ENCODE measurements at places on chromosomes 16 and 17.

GRCh38 chr16:25679511-25679910 lies 12.2 kb upstream of the HS3ST4 start:
- no peak for DNase-seq

DNA sequence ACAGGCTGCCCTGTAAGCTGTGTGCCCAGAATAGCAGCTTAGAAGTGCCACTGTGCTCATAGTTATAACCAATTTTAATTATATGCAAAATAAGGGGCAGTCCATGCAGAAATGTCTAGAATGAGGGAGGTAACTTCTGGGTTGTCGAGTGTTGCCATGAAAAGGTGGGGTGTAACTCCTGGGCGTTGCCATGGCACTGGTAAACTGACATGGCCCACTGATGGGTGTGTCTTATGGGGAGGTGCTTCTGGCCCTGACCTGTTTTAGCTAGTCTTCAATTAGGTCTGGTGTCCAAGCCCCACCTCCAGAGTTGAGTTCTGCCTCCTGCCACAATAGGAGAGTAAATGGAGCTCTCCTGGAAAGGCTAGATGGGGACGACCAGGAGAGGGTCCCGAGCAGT lies 120.6 kb downstream of the SALL1 start:
- DNase-seq, result no peak

GRCh38 chr16:88951989-88952388 lies 25.0 kb downstream of the CBFA2T3 start:
- peak; percentile 60 for DNase-seq

DNA sequence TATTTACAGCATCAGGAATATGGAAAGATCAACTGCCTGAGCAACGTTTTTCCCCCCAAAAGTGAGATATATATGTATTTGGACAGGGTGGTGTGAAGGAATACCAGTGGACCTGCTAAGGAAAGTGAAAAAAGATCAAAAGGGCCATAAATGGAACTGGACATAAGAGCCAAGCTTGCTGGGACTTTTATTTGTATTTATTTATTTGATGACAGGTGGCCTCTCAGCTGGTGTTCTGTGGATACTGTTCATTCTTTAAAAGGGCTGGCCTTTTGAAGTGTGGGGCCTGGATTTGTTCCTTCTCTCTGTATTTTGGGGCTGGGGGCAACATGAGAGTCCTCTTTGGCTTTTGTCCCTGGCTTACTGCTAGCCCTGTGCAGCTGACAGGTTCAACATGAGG lies 306.6 kb upstream of the N4BP1 start:
- DNase-seq, result no peak

- no peak for DNase-seq
These were observed 8.4 kb downstream of the NDUFAB1 start for GRCh38 chr16:23587726-23588125.

Measured in heart left ventricle (tissue), 16 donors.